SJCRH30 (cell line): ENCODE measurements at places on chromosomes 3 and 15.

GRCh38 chr3:15636028-15636709, 34.6 kb downstream of the BTD start:
- peak; percentile 74 for DNase-seq

- peak; percentile 45 for DNase-seq
Measured at GRCh38 chr3:47512416-47513124, 942 bp downstream of the ELP6 start.

- peak; percentile 0 for DNase-seq
Measured at GRCh38 chr3:43537225-43537624, 84.6 kb downstream of the ANO10 start.

DNA sequence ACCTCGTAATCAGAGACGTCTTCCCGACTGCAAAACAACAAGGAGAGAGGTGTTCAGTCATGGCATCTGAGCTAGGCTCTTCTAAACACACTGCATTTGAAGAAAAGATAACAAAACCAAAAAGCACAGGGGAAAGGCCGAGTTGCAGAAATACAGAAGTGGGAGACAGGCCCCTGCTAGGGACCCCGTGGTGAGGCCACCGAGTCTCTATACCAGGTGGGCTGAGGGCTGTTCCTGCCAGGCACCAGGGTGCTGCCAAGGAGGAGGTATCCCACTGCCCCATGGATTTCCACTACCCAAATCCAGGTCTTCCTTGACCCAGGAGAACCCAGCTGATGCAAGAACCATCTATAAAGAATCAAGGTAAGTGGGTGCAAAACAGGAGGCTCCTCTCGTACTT, 31.1 kb downstream of the RAB6B start:
- no peak for DNase-seq

- DNase-seq, result no peak
Measured at GRCh38 chr3:128537091-128537703, 44.2 kb upstream of the GATA2 start.

GRCh38 chr15:35698966-35699575, 153.1 kb upstream of the DPH6 start:
- no peak for DNase-seq

- DNase-seq, result no peak
Measured at GRCh38 chr15:66740802-66741201, 38.8 kb downstream of the SMAD6 start.

GRCh38 chr15:58038426-58039078, 27.0 kb downstream of the ALDH1A2 start:
- peak; percentile 60 for DNase-seq

DNA sequence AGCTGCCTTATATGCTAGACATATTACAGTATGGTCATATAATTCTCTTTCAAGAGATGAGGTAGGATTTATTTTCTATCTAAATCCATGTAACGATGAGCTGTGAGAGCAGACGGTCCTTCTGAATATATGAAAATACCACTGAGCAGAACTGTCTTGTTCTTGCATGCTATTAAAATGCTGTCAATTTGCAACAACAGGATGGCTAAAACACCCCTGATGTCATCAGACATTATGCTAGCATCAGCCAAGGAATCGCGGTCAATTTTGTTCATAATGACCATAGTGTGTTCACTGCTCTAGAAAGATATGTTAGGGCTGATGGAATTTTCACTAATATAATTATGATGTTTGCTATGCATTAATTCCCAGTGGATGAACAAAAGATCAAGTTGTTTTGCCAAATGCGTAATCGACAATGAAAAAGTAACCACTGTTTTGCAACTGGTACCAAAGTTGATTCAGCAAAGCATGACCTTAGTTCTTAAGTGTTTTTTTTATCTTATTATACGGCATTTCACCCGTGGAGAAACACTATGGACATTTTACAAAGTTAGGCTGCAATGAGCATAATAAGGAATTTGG, 765.4 kb upstream of the NR2F2 start:
- no peak for DNase-seq

- no peak for DNase-seq
Measured at GRCh38 chr3:30493911-30494311, 112.5 kb upstream of the TGFBR2 start.

DNA sequence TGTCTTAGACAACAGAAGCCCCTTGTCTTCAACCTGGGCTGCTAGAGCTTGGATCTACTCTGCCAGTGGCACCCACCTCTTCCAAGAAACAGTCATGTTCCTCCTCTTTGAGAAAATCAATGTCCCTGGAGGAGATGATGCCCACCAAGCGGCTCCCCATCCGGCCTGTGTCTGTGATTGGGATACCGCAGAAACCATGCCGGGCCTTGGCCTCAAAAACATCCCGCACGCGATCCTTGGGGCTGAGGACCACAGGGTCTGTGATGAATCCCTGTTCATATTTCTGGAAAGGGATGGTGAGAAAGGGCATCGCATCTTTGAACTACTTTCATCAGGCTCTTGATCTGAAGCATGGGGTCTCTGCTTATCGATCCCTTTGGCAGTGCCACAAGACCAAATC, 1.6 kb downstream of the IMPDH2 start:
- DNase-seq, result no peak
